Esophagus mucosa (tissue), 1 donor: ENCODE measurements at places on chromosomes 11 and 22. TPM values are rescaled to one million over a fixed set of nuclear protein-coding genes. Genes with fewer than 3 reads are reported as not detected.

GRCh38 chr11:36328966-36329673 is 33.0 kb downstream of the PRR5L start:
- no peak for ATAC-seq

DNA sequence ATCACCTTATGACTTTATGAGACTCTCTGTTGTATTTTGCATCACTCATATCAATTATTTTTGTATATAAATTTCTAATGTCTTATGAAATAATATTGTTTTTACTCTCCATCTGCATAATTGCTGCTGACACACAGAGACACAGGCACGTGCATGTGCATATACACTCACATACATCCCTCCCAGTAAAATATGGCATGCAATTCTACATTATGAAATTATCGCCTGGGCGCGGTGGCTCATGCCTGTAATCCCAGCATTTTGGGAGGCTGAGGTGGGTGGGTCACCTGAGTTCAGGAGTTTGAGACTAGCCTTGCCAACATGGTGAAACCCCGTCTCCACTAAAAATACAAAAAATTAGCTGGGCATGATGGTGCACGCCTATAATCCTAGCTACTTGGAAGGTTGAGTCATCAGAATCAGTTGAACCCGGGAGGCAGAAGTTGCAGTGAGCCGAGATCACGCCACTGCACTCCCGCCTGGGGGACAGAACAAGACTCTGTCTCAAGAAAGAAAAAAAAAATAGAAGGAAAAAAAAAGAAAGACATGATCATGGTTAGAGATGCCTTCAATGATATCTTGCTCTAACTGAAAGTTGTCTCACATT is 96.7 kb upstream of the LUZP2 start:
- peak; percentile 70 for ATAC-seq

Gene LRRC56
- 1.3 TPM for total RNA-seq

Gene NELL1
- total RNA-seq, result not detected

DNA sequence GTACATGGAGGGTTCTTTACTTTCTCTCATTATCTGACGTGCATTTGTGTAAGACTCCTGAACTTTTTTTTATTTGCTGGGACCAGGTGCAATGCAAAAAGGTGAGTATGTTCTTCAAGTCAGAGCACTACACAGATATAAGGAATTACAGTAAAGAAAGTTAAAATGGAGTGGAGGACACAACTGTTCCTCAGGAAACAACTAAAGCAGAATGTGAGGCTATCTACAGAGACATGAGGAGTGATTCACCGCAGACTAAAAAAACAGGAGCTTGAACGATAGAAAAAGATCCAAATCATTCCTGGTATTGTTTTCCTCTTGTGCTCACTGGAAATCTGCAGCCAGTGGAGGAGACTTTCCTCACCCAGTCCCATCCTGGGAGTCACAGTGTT is 106.2 kb downstream of the ABTB2 start:
- no peak for ATAC-seq

DNA sequence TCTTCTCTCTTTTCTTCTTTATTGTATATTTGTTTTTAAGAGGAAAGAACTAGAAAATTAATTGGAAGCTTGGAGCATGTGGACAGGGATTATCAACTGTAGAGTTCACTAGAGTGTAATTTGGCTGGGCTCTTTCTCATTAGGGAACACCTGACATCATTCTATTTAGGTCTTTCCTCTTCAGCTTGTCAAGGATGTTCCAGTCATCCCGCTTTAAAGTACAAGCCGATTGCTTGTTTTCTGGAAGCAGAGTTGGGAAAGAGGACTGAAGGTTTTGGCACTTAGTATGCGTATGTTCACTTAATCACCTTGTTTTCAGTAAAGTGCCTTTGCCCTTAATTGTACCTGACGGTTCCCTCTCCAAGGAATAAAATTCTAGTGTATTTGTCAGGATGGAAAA is 111.6 kb downstream of the WNT11 start:
- no peak for ATAC-seq

DNA sequence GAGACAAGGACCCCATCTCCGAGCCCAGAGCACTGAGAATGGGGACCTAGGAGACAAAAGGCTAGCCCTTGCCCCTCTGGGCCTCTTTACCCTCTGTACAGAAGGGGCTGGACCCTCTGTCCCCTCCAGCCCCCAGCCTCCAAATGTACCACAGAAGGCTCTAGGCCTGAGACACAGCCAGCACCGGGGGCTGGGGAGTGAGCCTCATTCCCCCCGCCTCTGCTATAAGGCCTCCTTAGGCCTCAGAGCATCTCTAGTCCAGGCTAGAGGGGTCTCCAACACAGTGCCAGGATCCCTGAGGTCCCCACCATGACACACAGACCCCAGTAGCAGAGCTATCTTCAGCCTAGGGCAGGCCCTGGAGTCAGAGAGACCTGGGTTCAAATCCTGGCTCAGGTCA is 4.8 kb downstream of the SMTN start:
- no peak for ATAC-seq

Gene IFITM2
- total RNA-seq, result 94.0 TPM

GRCh38 chr11:110951037-110951949 is 239.1 kb upstream of the ARHGAP20 start:
- no peak for ATAC-seq

DNA sequence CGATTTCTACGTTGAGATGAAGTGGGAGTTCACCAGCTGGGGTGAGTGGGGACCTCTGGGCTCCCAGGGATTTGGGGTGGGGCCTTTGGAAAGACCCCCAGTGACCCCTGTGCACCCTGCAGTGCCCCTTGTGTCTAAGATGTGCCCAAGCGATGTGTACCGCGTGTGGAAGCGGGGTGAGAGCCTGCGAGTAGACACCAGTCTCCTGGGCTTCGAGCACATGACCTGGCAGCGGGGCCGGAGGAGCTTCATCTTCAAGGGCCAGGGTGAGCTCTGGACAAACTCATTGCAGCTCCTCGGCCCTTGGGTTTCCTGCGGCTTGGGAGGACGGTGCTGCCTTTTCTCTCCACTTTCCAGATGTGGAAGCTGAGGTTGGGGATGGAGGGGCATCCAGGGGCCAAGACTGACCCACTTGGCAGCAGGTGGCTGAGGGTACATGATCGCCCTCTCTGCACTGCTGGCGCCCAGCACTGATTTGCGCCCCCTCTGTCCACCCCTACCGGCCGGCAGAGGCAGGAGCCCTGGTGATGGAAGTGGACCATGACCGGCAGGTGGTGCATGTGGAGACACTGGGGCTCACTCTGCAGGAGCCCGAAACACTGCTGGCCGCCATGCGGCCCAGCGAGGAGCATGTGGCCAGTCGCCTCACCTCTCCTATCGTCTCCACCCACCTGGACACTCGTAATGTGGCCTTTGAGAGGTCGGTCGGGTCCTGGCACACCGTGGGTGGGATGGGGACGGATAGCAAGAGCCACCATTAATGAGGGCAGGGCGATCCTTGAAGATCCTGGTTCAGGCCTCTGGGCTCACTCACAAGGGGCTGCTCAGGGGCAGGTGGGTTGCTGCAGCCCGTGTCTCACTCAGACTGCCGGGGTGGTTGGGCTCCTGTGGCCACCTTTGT is 2.6 kb downstream of the ANKRD13D start:
- ATAC-seq, result no peak

Gene CALCA
- not detected for total RNA-seq

DNA sequence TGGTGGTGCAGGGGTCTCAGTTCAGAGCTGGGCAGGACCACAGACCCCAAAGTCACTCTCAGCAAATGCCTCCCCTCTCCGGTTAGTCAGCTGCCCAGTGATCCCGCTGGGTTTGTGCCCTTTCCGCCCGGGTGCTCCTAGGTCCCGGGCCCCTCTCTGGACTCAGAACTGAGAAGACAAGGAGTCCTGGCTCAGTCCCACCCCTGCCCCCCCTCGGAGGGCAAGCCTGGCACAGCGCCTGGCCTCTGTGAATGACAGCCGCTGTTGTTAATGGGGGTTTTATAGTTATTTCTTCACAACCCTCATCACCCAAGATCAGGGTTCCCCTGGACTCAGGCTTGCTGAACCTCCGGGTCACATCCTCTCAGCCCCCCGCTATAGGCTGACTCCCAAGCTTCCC is 47.6 kb downstream of the ELFN2 start:
- ATAC-seq, result no peak

DNA sequence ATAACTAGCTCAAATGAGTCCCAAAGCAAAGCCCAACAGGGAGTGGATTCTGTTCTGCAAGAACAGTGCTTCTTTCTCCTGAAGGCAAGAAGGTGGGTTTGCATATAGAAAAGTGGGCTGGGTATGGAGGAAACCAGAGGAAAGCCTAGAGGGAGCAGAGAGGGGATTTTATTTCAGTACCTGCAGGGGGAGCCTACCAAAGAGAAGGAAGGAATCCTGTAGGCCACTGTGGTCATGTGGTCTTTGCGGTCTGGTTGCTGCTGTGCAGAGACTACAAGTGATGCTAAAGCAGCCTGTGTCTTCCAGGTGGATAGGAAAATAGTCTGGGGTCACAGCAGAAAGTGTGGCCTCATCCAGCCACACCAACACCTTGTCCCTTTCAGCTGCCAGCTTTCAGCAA is 33.2 kb upstream of the ZBTB16 start:
- ATAC-seq, result no peak

Gene RAB38
- 84.7 TPM for total RNA-seq

DNA sequence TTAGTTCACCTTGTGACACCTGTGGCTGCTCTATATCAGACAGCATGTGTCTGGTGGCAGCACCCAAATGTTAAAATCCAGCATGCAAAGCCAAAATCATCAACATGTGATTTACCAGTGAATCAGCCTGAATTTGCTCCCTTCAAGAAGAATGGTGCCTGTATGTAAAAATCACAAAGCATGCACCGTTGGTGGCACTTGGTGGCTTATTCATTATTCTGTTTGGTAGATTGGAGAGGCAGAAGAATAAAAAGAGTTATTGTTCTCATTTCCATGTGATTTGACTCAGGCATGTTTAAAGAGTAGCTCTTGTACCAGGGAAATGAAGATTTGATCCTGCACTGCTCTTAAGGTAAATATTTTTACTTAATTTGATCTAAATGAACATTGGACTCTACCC is 143.9 kb upstream of the MPPED2 start:
- ATAC-seq, result no peak

Gene RPS19BP1
- 40.7 TPM for total RNA-seq
